ENCODE measurements at places on chromosomes 3 and 15. TPM values are rescaled to one million over a fixed set of nuclear protein-coding genes. Genes with fewer than 3 reads are reported as not detected.

DNA sequence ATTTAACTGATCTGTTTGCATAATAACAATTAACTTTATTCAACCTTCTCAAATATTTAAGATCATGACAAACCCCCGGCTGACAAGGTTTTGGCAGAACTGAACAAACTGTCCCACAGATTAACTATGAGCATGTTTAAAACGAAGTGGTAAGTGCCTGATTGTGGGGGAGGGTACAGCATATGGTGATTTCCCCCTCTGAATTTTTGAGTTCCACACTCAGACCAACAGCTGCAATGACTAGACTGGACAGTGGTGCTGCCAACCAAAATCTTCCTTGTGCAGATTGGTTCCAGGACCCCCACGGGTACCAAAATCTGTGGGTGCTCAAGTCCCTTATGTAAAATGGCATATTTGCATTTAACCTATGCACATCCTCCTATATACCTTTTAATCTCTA is 449.5 kb downstream of the SHQ1 start:
- DNase-seq = no peak

GRCh38 chr3:58241306-58242044 is 3.9 kb downstream of the ABHD6 start:
- no peak for DNase-seq

GRCh38 chr15:35107122-35107521 is 22.0 kb upstream of the NANOGP8 start:
- no peak for DNase-seq

DNA sequence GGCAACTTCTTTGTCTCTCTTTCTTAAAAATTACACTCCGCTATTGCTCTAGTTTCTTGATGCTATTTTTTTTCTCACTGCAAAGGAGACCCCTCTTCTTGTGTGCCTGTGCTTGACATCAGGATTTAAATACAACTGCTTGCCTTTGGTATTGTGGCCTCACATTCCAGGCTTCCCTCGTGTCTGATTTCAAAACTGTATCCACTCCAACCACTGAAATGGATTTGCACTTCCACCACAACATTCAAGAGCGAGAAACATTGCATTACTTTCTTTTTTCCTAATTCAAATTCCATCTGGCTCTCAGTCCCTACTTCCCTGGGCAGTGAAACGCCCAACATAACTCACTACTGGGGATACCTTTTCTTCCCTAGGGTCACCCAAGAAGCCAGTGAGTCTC is 50.4 kb upstream of the PXYLP1 start:
- no peak for DNase-seq

- no peak for DNase-seq
These were observed 5.6 kb downstream of the TSEN2 start for GRCh38 chr3:12489832-12490231.

- no peak for DNase-seq
These were observed 19.7 kb downstream of the CEMIP start for GRCh38 chr15:80798911-80799310.

GRCh38 chr15:85010386-85011159 is 28.9 kb downstream of the PDE8A start:
- DNase-seq = no peak

DNA sequence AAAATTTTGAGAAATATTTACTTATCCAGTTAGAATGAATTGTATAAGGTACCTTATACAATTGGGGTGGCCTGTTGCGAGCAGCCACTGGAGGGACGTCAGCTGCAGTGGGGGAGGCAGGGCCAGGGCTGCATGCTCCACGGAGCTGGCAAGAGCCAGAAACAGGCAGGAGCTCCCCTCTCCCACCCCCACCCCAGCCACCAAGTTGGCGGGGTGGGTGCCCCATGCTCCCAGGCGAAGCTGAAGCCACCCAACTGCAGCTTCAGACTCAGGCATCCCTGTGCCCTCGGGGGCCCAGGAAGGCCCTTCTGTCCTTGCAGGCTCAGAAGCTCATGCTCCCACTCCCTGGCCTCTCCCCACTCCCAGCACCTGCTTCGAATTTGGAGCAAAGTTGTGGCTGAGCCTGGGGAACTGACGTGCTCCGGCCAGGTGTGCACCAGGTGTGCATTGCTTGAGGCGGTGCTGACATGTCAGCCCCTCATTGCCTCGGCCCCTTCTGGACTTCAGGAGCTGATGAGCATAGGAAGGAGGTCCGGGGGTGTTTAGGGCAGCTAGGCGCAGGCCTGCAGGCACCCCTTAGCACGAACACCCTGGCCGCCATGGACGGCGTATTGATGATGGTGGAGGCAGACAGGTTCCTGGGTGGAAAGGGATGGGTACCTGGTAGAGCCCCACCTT is 743.8 kb upstream of the GBE1 start:
- DNase-seq = no peak

GRCh38 chr15:35437157-35437556 is 108.8 kb downstream of the DPH6 start:
- no peak for DNase-seq

DNA sequence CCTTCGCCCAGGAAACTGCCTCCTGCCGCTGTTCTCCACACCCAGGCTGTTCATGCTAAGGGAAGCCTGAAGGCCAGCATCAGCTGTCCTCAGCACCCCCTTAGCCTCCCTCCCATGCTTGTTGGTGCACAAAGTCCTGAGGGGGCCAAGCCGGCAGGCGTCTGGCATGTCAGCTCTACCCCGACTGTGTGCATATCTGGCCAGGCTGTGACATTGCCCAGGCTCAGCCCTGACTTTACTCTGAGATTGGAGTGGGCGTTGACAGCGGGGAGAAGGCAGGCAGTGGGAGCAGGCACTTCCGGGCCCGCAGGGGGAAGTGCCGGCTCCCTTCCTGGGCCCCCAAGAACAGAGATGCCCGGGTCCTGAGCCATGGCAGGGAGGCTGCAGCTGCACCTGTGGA is 492.2 kb downstream of the AGBL1 start:
- DNase-seq = no peak

DNA sequence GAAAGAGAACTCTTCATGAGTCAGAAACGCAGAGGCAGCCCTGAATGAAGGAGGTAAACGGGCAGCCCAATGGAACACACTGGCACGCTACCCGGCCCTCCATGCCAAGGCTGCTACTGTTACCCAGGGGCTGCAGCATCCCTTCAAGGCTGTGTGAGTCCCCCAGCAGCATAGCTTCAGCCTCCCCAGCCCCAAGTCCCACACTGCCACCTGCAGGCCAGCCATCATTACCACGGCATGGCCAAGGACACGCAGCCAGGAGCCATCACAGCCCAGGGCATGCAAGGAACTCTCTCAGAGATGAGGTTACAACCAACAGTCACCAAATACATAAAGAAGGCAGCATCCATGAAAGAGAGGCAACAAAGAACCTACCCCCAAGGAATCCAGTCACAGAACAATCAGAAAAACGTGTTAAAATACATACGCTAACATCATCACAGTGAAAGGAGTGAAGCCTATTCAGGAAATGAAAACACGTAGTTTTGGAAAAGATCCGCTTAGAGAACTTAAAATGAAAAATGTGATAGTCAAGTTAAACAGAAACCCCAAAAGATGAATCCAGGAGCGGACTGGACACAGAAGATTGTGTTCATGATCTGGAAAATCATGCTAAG is 22.4 kb downstream of the PLA2G4F start:
- peak; percentile 79 for DNase-seq

DNA sequence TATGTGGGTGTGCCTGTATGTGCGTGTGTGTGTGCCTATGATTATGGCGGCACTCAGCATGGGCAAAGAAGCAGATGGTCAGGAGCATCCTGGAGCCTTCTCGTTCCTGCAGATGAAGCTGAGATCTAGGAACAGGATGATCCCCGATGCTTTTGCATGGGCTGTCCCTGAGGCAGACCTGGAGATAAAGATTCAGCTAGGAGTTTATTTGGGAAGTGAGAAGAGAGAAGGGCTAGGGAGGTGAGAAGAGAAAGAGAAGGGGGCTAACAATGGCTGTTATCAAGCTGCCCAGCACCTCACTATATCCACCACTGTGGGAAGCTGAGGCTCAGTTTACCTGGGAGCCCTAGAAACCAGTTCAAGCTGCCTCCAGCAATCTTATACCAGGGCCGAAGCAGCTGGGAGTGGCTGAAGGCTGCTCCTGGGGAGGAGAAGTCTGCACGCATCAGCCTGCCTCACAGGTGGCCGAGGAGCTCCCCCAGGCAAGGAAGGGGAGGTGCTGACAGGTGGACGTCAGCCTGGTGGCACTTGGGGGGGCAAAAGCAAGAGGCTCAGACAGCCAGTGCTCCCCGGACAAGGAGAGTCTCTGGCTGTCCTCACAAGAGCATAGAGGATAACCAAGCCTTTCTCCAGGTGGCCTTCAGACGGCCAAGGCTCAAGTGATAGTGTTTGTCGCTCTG is 94.0 kb upstream of the IQSEC1 start:
- no peak for DNase-seq

EPHB3 gene
- total RNA-seq = 0.25 TPM

All from activated naive CD8-positive, alpha-beta T cell treated with anti-CD3 and anti-CD28 coated beads, Interleukin-2, amount 10 ng/mL, durations not matched to agents 7 days and 5 days (primary cell).